NCI-H82 (cell line): ENCODE measurements at places on chromosomes 2 and 18.

DNA sequence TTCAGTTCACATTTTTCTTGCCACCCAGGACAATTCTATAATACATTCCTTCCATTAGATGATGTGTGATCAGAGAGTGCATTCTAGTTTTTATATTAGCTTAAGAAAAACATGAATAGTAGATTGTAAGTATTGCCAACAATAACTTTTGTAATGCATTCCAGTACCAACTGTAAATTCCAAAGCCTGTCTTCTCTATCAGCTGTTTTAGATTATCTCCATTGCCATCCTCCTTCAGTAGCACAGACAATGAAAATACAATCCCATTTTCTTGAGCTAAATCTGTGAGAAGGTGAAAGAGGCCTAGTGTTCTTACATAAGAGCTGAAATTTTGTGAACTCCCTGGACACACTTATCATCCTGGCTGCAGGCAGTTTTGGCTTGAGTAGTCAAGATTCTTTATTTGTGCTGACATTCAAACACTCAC is 103.9 kb downstream of the CCBE1 start:
- DNase-seq: no peak

GRCh38 chr18:24060644-24061043 is 46.1 kb downstream of the TTC39C start:
- no peak for DNase-seq

DNA sequence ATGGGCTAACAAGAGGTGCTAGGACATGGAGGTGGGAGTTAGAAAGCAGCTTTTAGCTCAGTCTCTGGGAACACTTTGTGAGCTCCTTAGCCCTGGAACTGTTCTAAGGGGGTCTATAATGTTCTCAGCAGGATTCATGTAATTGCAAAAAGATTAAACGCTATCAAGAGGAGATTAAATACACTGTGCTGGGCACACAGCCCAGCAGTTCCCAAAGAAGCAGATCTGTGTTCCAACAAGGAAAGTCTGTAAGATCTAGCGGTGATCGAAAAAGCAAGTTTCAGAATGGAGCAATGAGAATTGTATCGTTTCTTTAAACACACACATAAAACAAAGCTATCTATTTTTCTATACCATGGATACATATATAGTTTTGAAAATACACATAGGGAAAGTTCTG is 2.4 kb upstream of the ARID5A start:
- no peak for DNase-seq

DNA sequence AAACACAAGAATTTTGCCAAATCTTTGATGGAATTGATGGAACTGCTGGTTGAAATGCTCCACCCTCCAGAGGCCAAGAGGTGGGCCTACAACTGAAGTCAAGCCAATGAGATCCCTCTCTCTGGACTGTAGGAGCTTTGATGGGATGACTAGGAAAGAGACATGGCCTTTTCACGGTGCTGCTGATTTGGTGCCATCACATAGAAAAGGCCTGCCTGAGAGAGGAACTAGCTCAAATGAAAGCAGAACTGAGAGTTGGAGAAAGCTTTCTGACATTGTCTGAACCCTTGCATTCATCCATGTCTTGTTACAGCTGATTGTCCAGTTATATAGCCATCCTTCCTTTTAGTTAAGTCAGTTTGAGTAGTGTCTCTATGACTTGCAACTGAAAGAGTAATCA is 283.8 kb upstream of the LYPD1 start:
- DNase-seq: no peak

- no peak for DNase-seq
Observed at GRCh38 chr2:207330912-207331311, 165.2 kb upstream of the KLF7 start.

- DNase-seq: no peak
Observed at GRCh38 chr2:146305164-146305563, 1539.7 kb upstream of the ACVR2A start.

DNA sequence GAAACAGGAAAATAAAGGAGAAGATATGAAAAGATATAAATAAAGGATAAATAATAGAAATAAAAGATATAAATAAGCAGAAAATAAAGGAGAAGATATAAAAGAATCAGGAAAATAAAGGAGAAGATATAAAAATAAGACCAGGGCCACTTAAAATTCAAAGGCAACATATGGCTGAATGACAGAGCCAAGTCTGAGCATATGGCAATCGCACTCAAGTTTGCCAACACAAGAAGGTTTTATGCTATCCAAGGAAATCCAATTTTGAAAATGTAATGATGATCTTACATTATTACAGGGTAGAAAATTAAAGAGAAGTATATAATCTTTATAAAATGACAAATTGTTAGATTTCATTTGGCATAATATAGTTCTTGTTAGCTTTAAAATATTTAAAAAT is 33.6 kb downstream of the USP40 start:
- peak; percentile 42 for DNase-seq

DNA sequence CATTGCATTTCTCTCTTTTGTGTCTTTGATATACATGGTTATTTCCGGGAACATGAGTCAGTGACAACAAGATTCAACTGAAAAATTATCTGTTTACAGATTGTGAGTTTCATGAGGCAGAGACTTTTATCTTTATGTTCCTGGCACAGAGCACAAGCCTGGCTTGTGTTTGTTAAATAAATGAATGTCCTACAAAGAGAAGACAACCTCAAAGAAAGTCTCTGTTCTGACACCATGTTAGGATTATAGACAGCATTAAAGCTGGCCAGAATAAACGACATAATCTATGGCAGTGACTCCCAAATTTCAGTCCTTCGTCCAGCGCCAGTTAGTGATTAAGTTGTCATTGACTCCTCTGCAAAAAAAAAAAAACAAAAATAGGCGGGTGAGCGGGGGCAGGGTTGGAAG is 97.4 kb upstream of the DNAJC10 start:
- no peak for DNase-seq

- no peak for DNase-seq
Observed at GRCh38 chr2:234625626-234626250, 128.9 kb upstream of the ARL4C start.

DNA sequence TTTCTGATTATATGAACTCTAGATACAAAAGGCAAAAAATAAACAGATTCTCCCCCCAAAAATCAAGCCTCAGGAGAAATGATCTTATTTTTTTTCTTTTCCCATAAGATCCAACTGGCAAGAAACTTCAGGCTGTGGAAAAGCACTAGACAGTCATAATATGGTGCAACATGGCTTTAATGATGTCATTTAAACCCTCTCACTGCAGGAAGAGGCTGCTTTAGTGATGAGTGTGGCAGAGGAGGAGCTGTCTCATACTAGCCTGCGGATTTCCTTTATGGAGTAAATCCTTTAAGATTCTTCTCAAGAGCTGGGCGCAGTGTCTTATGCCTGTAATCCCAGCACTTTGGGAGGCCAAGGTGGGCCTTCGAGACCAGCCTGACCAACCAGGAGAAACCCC is 83.3 kb upstream of the CD28 start:
- DNase-seq: peak; percentile 51

- no peak for DNase-seq
Observed at GRCh38 chr2:102662833-102663232, 43.5 kb downstream of the SLC9A2 start.

- no peak for DNase-seq
Observed at GRCh38 chr2:58047373-58047935, 848 bp downstream of the VRK2 start.

GRCh38 chr2:4427083-4427482 is 723.7 kb downstream of the DCDC2C start:
- peak; percentile 25 for DNase-seq

DNA sequence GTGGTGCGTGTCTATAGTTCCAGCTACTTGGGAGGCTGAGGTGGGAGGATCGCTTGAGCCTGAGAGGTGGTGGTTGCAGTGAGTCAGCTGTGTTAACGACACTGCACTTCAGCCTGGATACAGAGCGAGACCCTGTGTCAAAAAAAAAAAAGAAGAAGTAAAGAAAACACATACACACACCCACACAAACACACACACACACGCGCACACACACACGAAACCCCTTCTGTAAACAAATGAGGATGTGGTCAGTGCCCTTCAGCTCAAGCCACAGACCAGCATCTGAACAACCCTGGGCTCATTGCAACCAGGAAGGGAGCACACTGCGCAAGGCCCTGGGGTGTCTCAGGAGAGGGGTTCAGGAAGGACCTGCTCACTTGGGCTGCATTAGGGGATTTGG is 47.9 kb upstream of the KCNF1 start:
- no peak for DNase-seq

DNA sequence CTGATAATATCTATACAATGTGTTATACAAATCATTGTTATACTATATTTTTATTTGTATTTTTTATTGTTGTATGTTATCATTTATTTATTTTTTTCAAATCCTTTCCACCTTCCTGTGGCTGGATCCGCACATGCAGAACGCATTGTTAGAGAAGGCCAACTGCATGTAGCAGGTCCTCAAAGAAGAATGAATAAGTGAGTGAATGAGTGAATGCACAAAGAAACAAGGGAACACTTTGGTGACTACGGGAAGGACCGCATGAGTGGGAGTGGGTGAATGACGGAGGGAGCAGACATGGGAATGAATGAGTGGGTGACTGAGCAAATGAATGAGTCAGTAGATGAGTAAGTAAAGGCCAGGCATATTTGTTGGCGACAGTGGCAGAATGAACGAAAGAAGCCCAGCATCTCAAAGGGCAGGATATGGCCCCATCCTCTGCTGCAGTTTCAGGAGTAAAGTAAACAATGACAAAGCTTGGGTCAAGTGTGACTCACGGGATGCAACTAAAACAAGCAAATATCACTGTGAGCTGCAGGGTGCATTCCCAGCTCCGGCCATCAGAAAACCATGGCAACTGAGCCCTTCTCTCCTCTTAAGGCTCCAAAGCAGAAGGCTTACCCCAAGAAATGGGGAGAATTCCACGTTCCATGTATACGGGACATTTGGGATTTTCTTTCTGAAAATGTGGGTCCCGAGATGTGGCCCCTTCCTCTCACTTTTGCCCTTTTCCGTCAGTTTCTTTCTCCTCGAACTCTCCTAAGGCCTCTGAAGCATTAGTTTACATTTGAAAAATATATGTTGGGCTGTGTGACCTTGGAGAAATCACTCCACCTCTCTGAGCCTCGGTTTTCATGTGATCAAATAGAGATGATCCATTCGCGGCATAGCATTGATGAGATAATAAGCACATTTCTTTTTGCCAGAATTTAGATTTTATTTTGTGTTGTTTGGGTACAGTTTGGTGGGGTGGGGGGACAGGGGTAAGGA is 24.5 kb downstream of the KCNF1 start:
- DNase-seq: no peak

GRCh38 chr2:68745006-68745405 is 10.4 kb downstream of the ARHGAP25 start:
- DNase-seq: no peak

DNA sequence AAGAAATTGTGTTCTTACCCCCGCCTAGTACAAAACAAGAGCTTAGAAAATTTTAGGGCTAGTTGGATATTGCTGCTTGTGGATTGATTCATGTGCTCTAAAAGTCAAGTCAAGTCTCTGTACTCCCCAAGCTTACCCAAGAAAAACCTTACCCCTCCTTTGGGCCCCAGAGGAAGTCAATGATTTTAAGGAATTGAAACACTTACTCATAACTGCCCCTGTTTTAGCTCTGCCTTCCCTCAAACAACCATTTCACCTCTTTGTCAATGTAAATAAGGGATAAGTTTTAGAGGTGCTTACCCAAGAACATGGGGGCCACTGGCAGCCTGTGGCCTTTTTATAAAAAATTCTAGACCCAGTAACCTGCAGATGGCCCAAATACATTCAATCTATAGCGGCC is 136.6 kb upstream of the RMP24 start:
- DNase-seq: no peak

- peak; percentile 4 for DNase-seq
Observed at GRCh38 chr2:139237023-139237422, 456.8 kb upstream of the NXPH2 start.

DNA sequence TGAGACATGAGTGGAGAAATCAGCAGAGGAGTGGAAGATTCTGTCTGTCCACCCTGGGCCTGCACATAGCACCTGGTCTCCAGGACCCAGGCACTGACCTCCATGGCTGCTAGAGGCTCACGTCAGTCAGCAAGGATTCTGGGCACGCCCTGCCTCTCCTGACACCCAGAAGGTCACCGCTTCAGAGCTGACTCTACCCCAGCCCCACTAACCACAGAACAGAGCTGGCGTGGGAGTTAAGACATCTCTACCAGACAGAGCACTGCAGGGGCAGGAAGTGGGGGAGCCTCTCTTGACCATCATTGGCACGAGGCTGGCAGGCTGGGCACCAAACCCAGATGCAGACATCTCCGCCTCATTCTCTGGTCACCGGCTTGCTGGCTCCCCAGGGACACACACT is 3.0 kb downstream of the ADCY3 start:
- no peak for DNase-seq

DNA sequence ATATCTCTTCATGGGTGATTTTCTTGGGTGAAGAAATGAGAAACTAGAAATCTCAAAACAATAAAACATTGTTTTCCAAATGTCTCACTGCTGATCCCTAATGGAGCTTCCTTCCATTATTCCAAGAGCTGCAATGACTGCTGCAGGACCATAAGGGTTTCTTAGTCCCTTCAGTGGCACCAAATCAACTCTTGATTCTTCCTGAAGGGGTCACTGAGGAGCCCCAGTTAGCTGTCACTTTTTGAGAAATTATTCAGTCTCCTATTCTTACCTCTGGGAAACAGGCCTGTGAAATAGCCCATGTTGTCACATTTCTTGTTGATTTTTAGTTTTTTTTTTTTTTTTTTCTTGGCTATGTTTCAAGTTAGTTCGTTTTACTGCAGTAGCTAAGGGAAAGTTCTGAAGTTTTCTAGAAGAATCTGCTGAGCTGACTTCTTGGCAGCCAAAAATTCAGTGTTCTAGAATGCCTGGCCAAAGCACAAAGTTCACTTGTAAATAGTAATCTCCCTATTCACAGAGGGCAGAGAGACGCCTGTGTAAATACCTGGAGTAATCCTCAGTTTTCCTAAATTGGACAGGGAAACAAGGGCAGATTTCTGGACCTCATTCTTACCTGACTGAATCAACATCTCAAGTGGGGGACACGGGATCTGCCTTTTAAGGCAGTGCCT is 480.0 kb downstream of the RIT2 start:
- DNase-seq: peak; percentile 23

DNA sequence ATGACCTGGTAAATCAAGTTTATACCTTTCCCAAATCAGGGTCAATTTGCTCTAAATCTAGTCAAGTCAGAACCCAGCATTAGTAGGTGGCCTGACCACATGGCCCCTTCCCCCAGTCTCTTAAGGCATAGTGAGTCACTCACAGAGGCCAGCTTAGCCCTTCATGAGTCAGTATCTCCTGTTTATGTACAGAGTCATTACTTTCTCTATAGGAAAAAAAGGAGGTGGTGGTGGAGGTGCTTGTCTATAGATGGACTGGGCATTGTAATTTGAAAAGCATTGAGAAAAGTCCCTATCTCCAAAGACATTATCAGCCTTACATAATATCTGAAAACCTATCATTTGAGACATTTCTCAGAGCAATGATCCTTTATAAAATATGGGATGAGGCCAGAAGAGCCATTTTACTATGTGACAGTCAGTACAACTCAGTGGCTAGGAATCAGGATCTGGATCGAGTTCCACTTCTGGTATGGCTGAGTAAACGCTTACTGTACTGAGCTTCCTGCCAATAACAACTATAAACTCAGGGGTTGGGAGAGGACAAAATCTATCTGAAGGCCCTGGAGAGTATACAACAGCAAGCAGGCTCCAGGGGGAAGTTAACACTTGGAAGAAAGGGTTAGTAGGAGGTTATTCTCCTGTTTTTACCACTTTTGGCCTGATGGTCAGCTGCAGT is 22.5 kb upstream of the SIGLEC15 start:
- no peak for DNase-seq

- peak; percentile 64 for DNase-seq
Observed at GRCh38 chr2:193695367-193695766, 1500.6 kb upstream of the TMEFF2 start.

- no peak for DNase-seq
Observed at GRCh38 chr2:152198499-152198898, 22.9 kb upstream of the STAM2 start.

- DNase-seq: peak; percentile 80
Observed at GRCh38 chr2:70767079-70767698, 811 bp downstream of the ADD2 start.
